ENCODE measurements at places on chromosomes 2 and 18.
A peak's percentile ranks its signal among the peaks of the same experiment; 100 is the strongest.

DNA sequence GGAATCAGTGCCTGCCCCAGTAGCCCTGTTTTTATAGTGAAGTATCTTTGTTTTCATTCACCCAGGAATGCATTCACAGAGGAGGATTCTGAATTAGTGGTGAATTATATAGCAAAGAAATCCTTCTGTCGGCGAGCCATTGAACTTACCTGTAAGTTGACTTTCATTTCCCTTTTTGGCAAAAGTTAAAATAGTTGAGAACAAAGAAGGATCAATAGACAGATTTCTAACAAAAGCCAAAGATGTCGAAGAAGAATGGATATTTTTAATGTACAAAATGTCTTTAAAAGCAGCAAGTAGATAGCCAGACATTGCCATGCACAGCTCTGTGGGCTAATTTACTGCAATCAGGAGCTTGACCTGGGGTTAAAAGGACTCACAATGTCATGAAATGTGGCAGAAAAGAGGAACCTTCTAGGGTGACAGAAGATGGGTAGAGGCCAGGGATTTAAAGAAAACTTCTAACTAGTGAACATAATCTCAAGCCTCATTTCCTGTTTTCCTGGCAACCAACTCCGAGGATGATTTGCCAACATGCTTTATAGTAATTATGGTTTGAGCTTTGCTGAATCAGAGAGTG lies 53.8 kb upstream of the TMEM87B start:
- peak; percentile 12 for DNase-seq

DNA sequence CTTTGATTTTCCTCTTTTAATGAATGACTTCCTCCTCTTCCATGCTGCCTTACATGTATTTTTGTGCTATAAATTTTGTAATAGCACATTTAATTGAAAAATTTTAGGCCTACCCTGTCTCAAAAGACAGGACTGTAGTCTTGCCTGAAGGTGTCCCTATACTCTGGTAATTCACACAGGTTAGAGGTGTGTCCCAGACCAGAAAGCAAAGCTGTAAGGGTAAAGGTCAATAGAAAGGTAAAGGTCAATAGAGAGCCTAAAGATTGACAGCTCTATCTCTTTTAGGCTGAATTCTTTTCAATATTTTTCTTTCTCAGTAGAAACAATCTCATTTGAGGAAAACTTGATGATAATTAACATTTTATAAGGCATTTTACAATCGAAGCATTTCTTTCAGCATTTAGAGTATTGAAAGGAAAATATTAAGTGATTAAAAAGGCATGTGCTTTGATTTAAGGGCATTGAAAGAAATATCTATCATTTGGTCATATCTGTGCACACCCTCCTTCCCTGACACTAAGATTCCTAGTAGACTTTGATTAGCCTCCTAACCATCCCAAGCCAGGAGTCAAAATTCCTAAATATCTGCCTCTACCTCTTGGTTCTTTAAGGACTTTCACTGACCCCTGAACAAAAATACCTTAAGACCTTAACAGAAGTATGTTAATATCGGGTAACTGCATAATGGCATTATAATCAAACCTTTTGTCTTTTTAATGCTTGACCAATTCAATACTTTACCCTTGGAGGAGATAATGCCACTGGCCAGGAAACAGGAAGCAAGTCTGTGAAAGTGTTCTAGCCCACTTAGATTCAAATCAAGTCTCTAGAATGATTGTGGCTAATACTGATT lies 161.8 kb upstream of the DTNA start:
- no peak for DNase-seq

- DNase-seq: peak; percentile 78
These were observed 101.9 kb downstream of the MBD5 start for GRCh38 chr2:148122788-148123187.

DNA sequence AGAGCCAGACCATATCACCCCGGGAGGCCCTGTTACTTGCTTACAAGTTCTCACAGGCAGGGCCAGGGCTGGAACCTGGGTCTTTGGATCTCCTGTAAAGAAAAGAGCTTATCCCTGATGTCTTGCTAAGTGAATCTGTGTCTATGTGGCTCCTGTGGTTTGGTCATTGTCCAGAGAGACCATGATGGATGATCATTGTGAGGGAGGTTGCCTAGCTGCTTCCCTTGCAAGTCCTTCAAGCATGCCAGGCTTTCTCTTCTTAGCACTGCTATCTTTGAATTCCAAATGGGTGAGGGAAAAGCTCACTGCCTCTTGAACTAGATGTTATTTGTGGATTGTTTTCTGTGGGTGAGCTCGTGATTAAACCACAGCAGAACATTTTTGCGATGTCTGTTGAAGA lies 151.6 kb downstream of the FSHR start:
- no peak for DNase-seq

- peak; percentile 57 for DNase-seq
These were observed 116.8 kb upstream of the SERPINE2 start for GRCh38 chr2:224155896-224156295.

Data from cardiac fibroblast (primary cell).